ENCODE measurements at places on chromosomes 13 and 19. TPM values are rescaled to one million over a fixed set of nuclear protein-coding genes. Genes with fewer than 3 reads are reported as not detected.

SERPINE3 gene
- total RNA-seq = 0.09 TPM

LRRC4B gene
- 0.05 TPM for total RNA-seq

CCDC194 gene
- not detected for total RNA-seq

FFAR1 gene
- total RNA-seq = not detected

SGCG gene
- total RNA-seq = not detected

CGB7 gene
- total RNA-seq = not detected

REX1BD gene
- 91.2 TPM for total RNA-seq

SERP2 gene
- 1.4 TPM for total RNA-seq

BEST2 gene
- total RNA-seq = not detected

SYT5 gene
- not detected for total RNA-seq

ZNF628 gene
- total RNA-seq = 1.4 TPM

OR7A5 gene
- total RNA-seq = not detected

PSG6 gene
- total RNA-seq = not detected

DYRK1B gene
- total RNA-seq = 37.2 TPM

GGACT gene
- 6.1 TPM for total RNA-seq

CYP2F1 gene
- not detected for total RNA-seq

CBLC gene
- total RNA-seq = not detected

KL gene
- 1.0 TPM for total RNA-seq

SEMA6B gene
- 143 TPM for total RNA-seq

CCL25 gene
- not detected for total RNA-seq

NAPSA gene
- not detected for total RNA-seq

CRX gene
- total RNA-seq = not detected

FFAR2 gene
- not detected for total RNA-seq

ASPDH gene
- not detected for total RNA-seq

WDR88 gene
- total RNA-seq = not detected

PRR19 gene
- 0.84 TPM for total RNA-seq

RPL28 gene
- total RNA-seq = 257 TPM

GADD45GIP1 gene
- 19.5 TPM for total RNA-seq

RASIP1 gene
- 154 TPM for total RNA-seq

ZNF91 gene
- total RNA-seq = 13.4 TPM

FCAR gene
- not detected for total RNA-seq

PGLYRP1 gene
- total RNA-seq = not detected

ZNF850 gene
- 2.6 TPM for total RNA-seq

Data from dermis blood vessel endothelial cell (primary cell).